T-helper 2 cell treated with Interferon-gamma antibody and Interleukin-4, amounts not matched to agents 5 μg/mL and 100 μg/mL, for 36 hours (primary cell): ENCODE measurements at places on chromosomes 4 and X.

DNA sequence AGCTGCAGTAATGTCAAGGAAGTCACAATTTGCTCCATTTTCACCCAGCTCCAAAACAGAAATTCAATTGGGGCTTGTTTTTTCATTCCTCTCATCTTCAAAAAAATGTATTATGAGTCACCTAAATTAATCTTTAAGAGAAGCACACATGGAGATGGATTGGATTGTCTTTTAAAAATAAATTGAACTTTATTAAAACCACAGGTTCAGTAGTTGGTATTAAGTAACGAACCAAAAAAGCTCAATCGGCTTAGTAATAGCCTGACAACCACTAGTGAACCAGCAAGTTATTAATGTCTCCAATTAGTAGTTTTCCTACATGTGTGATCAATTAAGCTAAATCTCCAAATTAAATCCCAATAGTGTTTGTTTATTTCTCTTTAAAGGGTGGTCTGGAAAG, 283.5 kb upstream of the GIMD1 start:
- DNase-seq, result no peak

DNA sequence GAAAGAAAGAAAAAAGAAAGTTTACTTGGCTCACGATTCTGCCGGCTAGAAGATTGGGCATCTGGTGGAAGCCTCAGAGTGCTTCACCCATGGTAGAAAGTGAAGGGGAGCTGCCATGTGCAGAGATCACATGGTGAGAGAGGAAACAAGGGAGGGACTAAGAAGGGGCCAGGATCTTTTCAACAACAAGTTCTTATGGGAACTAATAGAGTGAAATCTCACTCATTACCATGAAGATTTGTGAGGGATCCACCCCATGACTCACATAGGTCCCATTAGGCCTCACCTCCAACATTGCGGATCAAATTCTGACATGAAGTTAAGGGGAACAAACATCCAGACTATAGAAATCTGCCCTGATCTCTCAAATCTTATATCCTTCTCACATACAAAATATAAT, 61.3 kb upstream of the UGT8 start:
- DNase-seq, result no peak

GRCh38 chr4:98113012-98113411, 30.3 kb downstream of the STPG2 start:
- no peak for DNase-seq

GRCh38 chrX:73446831-73447230, at the start of gene CDX4:
Gene CDX4 (plus strand): TSS chrX:73447053. CDS start chrX:73447254, 201 bp downstream.
- DNase-seq, result no peak

DNA sequence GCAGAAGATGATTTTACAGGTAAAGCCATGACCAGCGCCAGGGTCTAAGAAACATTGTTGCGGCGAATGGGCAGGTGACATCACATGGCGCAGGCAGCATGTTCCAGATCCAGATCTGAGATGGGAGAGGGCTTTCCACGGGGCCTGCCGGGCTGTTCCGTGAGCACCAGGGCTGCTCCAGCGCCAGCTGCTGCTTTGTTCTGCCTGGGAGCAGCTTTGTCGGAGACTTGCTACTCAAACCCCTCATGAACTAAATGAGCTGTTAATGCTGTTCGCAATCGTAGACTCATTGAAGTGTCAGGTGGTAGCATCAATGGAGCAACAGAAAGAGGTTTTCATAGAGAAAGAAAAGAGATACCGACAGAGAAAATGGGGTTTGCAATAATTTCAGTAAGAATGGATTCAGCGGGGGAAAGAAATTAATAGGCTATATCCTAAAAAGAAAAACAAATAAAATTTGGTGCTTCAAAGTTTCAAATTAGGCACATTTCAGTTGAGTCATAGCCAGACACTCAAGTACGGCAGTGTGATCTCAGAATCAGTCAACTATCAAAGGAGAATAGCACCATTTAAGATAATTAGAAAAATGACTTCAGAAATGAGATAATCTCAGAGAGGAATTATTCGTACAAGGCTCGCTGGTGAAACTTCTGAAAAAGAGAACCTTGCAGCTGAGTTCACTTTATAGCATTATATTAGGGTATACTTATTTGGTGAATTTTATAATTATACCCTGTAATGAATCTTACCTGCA, 23.9 kb downstream of the SORBS2 start:
- DNase-seq, result no peak
